ENCODE measurements at places on chromosomes 6 and 20. TPM values are rescaled to one million over a fixed set of nuclear protein-coding genes. Genes with fewer than 3 reads are reported as not detected.
A peak's percentile ranks its signal among the peaks of the same experiment; 100 is the strongest.

DNA sequence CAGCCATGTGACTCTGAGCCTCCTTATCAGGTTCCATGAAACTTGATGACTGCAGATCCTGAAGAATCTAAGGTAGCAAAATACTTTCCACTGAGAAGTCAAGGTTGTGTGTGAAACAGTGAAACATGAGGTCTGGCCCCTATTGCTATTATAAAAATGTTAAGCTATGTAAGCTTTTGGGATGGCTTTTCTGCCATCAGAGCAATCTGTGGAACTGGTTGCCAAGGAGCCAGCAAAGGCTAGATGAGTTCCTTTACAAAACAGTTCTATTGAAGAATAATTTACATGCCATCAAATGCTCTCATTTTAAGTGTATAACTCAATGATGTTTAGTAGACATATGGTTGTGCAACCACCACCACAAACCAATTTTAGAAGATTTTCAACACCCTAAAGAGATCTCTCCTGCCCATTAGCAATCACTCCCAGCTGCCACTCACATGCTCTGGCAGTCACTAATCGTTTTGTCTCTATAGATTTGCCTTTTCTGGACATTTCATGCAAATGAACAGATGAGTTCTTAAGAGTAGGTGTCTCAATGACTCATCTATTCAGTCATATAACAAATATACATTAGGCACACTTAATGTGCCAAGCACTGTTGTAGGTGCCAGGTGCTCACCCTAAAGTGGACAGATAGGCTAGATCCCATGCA lies 19.9 kb upstream of the MEP1A start:
- DNase-seq, result no peak

DNA sequence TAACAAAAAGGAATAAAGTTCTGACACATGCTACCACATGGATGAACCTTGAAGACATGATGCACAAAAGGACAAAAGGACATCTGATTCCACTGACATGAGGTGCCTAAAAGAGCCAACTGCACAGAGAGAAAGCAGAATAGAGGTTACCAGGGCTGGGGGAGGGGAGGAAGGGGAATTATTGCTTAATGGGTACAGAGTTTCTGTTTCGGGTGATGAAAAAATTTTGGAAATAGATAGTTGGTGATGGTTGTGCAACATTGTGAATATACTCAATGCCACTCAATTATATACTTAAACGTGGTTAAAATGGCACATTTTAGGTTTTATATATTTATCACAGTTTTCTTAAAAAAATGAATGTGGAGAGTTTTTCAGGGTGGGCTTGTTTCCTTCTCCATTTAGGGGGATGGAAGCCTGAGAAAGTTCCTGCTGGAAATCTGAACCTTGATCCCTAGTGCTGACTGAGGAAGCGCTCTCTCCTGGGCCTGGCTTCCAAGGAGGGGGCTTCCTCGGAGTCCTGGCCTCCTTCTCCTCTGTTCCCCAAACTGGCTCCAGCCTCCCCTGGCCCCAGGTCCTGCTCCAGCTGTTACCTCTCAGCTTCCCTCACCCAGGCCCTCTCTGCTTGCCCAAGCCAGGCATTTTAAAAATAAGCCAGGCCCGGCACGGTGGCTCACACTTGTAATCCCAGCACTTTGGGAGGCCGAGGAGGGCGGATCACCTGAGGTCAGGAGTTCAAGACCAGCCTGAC lies 79.2 kb downstream of the NOL4L start:
- DNase-seq, result peak; percentile 37

DNA sequence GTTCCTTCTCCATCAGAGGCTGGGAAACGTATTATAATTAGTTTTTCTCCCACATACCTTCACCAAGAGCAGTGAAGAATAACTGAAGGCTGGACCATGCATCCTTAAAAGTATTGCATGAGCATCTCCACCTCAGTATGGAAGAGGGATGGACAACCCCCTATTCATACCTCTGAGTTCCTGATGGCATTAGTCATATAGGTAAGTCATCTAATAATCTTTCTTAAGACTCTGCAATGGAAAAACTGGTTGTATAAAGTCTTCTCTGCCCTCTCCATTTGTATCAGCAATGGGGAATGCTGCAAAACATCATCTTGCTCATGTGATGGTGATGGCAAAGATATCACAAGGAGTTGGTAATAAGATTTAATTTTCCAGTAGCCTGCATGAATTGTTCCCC lies 24.5 kb downstream of the PGM3 start:
- no peak for DNase-seq

DNA sequence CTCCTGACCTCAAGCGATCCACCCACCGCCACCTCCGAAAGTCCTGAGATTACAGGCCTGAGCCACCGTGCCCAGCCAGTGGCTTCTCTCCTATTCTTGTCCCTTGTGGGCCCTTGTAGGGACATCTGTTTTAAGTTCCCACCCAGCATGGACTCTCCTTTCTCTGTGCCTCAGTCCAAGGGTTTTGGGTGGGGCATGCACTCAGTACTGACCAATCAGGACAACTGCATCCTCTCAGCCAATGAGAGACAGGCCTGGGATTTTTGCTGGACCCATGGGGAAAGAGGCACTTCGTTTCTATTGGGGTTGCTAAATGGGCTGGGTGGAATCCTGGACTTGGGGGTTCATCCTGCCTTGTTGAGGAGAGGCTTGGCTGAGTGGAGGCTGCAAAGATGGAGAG lies 34.4 kb downstream of the SNAI1 start:
- no peak for DNase-seq

GRCh38 chr6:113969888-113970804 lies 802 bp downstream of the HDAC2 start:
- peak; percentile 72 for DNase-seq

DNA sequence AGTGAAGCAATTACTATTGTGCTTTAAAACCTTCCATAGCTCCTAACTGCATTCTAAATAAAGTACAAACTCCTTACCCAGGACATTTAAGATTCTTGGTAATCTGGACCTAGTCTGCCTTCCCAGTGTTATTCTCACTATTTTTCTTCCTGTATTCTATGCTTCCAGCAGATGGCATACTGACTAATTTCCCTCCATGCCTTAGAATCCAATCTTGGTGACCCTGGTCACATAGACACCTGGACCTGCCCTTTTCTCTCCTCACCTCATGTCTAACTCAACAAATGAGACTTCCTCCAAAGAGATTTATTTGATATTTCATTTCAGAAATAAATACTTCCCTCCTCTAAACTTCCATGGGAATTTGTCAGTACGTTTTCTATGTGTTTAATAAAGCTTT lies 25.8 kb downstream of the ROS1 start:
- DNase-seq, result no peak

DNA sequence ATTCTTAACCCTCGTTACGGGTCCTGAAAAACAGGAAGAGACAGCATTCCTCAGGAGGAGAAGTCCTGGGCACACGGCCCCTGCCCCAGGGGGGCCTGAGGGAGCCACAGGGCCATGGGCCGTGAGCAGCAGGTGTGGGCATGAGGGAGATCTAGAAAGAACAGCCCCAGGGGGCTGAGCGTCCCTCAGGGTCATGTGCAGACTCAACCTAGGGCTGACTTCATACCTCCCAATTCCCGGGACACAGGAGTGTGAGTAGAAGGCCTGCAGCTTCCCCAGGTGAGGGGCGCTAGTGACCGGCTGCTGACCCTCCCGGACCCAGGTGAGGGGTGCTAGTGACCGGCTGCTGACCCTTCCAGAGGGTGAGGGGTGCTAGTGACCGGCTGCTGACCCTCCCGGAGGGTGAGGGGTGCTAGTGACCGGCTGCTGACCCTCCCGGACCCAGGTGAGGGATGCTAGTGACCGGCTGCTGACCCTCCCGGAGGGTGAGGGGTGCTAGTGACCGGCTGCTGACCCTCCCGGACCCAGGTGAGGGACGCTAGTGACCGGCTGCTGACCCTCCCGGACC lies 35.1 kb downstream of the FRMD1 start:
- DNase-seq, result no peak

DNA sequence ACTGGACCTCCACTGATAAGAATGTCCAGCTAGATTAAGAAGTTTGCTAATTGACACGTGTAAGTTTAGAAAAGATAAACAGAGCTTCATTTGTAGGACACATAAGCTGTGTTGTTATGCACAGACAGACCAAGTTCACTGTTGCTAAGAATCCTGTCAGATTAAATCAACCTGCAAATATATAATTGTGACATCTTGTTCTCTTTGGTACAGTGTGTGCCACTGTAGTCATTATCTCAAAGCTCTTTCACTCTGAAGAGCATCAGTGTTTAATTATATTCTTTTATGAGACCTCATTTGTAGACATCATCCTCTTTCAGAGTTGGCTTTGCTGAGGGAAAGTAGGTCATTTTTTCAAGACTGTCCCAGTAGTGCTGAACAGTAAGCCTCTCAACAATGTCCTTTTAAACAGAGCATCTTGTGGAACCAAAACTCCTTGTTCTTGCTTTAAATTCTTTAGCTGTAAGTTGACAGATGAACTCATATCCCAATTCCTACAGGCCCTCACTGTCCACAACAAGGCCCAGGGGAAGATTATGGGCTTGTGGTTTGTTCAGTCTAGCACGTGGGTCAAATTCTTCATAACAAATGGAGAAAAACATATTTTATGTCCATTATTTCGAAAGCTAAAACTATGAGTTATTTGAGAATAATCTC lies 252.4 kb downstream of the HDGFL1 start:
- DNase-seq, result no peak

DNA sequence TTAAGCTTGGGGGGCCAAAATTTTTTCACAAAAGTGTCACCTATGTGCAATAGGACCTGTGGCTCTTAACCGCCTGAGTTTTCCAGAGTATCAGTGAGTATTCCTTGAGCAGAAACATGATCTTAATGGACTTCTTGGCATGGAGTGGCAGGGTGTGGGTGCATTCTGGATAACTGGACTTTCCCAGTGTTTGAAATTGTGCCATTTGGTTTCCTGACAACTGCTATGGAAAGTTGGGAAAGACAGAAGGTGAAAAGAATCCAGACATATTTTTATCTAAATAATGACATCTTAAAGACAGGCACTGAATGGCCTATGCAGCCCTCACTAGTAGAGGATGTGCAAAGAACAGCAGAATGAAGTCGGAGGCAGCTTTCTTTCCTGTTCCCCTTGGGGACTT lies 34.3 kb upstream of the ADTRP start:
- no peak for DNase-seq

DNA sequence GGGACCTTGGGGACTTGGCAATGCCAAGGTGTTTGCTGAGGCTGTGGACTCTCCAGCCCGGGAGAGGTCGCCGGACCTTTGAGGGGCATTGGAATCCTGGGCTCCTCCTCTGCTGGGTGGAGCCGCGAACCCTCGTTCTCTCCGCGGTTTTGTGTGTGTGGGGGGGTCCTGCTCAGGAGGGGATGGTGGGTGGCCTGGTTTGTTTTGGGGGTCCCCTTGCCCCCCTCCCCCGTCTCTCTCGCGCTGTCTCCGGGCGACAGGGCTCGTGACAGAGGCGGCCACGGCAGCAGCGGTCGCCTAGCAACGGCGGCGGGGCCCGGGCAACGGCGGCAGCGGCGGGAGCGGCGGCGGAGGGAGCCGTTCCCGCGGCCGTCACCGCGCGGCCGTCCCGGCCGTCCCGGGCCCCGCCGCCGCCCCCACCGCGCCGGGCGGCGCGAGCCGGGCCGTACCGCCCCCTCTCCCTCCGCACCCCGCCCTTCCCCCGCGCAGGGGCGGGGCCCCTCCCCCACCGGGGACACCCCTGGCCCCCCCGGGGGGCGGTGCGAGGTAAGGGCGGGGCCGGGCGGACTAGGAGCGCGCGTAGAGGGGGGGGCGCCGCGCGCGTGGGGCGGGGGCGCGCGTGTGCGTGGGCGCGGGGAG lies 7.8 kb downstream of the SYNGAP1 start:
- DNase-seq, result peak; percentile 78

DNA sequence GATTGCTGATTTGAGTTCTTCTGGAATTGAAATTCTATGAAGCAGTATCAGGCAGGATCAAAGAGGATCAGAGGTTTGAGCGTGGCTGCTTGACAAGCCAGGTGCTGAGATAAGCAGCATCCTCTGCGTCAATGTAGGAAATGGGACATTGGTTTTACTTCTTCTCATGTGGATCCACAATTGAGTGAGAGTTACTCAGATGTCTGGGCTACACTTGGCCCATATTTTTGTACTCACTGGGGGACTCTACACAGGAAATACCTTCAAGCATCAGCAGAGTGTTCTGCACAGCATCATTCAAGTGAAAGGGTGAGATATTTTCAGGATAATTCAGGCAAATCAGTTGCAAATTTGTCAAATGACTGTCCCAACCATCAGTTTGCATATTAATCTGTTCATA lies 613.9 kb upstream of the ARID1B start:
- DNase-seq, result peak; percentile 15

DNA sequence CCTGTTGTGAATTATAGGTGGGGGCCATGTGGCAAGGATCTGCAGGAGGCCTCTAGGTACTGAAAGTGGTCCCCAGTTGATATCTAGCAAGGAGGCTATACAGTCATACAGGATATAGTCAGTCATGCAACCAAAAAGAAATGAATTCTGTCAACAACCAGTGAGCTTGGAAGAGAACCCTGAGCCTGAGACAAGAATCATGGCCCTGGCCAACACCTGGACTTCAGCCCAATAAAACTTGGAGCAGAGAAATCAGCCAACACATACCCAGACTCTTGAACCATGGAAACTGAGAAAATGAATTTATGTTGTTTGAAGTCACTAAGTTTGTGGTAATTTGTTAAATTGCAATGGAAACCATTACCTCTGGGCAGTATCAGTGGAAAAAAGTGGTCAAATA lies 370.2 kb downstream of the KIF16B start:
- DNase-seq, result no peak

DNA sequence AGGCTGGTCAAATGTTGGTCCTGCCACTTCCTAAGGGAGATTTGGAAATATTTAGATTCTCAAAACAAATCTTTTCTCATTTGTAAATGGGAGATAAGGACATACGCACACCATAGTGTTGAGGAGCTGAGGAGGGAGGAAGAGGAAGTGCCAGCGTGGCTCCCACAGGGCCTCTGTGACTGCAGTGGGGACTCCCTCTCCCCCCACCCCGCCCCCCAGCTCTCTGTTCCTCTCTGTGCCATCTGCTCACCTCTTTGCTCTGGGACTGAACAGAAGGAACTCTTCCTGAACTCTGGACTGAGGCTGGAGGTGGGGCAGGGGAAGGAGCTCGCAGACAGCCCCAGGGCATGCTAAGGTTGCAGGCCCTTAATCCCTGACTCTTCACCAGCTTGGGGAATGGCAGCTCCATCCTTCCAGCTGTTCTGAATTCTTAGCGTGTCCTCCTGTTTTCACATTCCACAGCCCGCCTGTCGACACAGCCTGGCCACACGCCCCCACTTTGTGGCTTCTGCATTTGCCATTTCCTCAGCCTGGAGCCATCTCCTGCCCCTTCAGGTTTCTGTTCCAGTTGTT lies 11.4 kb downstream of the DDX27 start:
- no peak for DNase-seq

- DNase-seq, result peak; percentile 13
Observed at GRCh38 chr20:23820493-23820892, 6.0 kb downstream of the CST2 start.

- no peak for DNase-seq
Observed at GRCh38 chr6:125151700-125152099, 1.9 kb upstream of the TPD52L1 start.

- peak; percentile 36 for DNase-seq
Observed at GRCh38 chr6:33207552-33208090, 679 bp upstream of the RING1 start.

The HLA-DQB1 gene
- total RNA-seq, result 2.3 TPM

The ZGPAT gene
- total RNA-seq, result 15.3 TPM

The TNNC2 gene
- total RNA-seq, result not detected

The ANGPT4 gene
- total RNA-seq, result not detected

The OXT gene
- 0.40 TPM for total RNA-seq
